ENCODE measurements at places on chromosomes 7 and 10.

DNA sequence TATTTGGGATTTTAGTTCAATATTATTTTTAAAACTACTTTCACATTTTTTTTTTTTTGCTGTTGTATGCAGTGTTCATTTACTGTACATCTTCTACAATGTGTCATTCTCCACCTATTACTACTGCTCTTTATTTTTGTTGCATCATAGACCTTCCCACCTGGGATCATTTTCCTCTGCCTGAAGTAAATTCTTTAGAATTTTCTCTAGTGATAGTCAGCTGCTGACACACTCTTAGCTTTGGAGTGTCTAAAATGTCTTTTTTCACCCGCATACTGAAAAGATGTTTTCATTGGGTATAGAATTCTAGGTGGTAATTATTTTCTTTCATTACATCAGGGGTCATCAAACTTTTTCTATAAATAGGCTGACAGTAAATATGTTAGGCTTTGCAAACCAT lies 30.5 kb downstream of the CFAP43 start:
- no peak for DNase-seq
- H3K4me3 ChIP-seq: no peak overlapping the region
- no peaks in the 10 kb centered on the region for H3K27me3 ChIP-seq

DNA sequence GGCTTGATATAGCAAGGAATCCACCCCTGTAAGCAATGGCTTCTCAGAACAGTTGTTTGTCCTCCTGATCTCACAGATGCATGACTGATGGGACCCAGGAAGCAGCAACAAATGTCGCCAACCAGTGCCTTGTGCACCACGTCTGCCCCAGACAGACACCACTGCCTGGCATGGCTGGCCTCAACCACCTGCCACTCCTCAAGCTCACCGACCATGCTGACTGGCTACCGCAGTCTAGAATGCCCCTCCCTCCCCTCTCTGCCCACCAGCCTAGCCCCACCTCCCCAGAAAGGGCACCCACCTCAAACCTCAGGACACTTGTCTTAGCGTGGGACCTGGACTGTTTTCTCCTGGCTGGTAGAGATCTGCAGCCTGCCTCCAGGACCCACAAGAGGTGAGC lies 24.0 kb downstream of the LRRC20 start:
- DNase-seq: no peak
- H3K4me1 ChIP-seq: peaks cover 15% of the 10 kb centered on the region
- H3K27ac ChIP-seq: no peak overlapping the region
- no peaks in the 10 kb centered on the region for H3K36me3 ChIP-seq

DNA sequence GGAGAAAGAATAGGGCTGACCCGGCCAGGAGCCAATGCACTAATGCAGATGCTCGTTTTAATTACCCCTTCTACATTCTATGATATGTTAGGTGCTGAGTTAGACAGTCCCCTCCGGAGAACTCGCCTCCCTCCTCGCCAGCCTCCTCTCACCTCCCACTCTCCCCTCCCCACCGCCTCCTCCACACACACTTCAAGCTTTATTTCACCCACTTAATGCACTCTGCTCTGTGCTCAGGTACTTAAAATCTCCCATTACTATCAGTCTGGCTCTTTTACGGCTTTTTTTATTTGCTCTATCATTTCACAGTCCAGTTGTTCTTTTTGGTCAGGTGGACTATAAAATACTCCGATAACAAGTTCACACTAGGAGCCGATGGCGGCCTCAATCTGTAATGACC lies 231.6 kb downstream of the TEX36 start:
- H3K27ac ChIP-seq: no peak overlapping the region
- no peaks in the 10 kb centered on the region for H3K27me3 ChIP-seq
- no peak for DNase-seq
- no peak overlapping the region for H3K4me3 ChIP-seq
- peaks cover 6% of the 10 kb centered on the region for H3K4me1 ChIP-seq

DNA sequence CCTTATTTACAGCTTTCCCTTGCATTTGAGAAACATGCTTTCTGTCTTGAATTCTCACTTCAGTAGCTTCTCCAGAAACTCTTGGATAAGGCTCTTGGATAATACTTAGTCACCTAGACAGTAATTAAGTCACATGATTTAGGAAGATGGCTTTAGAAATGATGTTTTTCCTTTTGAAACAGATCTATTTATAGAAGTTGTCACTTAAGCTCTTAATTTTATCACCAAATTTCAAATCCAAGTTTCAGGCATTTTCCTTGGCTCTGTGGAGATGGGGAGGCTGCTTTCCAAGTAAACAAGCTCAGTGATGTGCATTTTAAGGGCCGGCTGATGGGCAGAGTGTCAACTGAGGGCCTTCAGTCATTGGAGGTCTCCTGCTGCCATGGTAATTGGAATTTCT lies 130.3 kb downstream of the SRI start:
- no peak for DNase-seq
- no peak overlapping the region for H3K4me3 ChIP-seq
- no peaks in the 10 kb centered on the region for H3K4me1 ChIP-seq
- H3K27me3 ChIP-seq: no peaks in the 10 kb centered on the region

DNA sequence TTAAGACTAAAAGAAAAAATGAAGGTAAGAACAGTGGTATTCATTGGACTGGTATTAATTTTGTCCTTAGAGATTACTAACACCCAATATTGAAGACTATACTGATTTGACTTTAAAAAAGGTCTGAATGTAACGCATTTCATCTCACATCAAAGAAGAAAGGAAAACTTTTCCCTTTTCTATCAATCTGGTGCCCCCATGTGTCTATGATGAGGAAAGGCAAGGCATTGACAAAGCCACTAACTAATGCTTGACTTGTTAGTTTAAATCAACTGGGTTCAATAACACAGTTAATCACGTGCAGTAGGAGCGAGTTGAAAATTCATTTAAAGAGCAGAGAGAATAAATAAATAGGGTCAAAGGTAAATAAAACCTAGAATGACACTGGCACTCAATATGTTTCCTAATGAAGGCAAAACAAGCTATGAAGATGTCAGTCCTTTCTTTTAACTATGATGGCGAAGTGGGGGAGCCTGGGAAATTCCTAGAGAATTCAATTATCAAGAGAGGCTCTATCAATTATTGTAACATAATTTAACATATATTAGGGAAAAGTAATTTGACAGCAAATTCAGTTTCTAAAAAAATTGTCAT lies 180.9 kb downstream of the ANK3 start:
- H3K27ac ChIP-seq: no peak overlapping the region
- no peaks in the 10 kb centered on the region for H3K27me3 ChIP-seq
- no peak for DNase-seq
- H3K36me3 ChIP-seq: peaks cover 2% of the 10 kb centered on the region
- no peak overlapping the region for H3K4me3 ChIP-seq
- H3K4me1 ChIP-seq: peaks cover 9% of the 10 kb centered on the region

- no peaks in the 10 kb centered on the region for H3K27me3 ChIP-seq
- no peak overlapping the region for H3K27ac ChIP-seq
- no peaks in the 10 kb centered on the region for H3K36me3 ChIP-seq
- H3K4me3 ChIP-seq: no peak overlapping the region
Measured at GRCh38 chr7:38950309-38950708, 27.4 kb upstream of the POU6F2 start.

GRCh38 chr10:12645449-12645848 lies 296.1 kb downstream of the CAMK1D start:
- no peaks in the 10 kb centered on the region for H3K27me3 ChIP-seq
- H3K4me3 ChIP-seq: no peak overlapping the region
- no peaks in the 10 kb centered on the region for H3K4me1 ChIP-seq
- no peak for DNase-seq
- H3K36me3 ChIP-seq: no peaks in the 10 kb centered on the region

GRCh38 chr10:129096065-129096984 lies 370.7 kb upstream of the MGMT start:
- no peak for DNase-seq
- no peaks in the 10 kb centered on the region for H3K36me3 ChIP-seq
- no peak overlapping the region for H3K27ac ChIP-seq
- H3K4me1 ChIP-seq: peaks cover 13% of the 10 kb centered on the region

DNA sequence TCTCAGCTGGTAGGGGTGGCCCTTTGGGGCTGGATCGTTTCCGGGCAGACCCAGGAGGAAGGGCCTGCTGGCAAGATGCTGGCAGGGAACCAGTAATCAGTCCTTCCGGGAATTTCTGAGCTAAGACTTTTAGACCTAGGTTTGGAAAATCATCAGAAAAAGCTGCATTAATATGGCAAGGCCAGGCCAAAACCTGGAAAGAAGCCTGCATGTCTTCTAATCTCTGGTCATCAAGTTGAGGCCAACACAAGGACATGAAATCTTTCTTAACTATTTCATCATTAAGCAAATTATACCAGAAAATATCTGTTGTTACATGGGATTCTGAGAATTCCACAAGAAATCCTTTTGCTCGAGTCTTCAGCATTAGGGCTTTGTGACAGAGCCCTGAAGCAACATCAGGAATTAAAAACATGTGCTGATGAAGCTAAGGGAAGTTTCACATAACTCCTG lies 19.9 kb downstream of the CPA1 start:
- H3K4me3 ChIP-seq: no peak overlapping the region
- peaks cover 24% of the 10 kb centered on the region for H3K4me1 ChIP-seq
- H3K27ac ChIP-seq: no peak overlapping the region
- H3K27me3 ChIP-seq: no peaks in the 10 kb centered on the region

DNA sequence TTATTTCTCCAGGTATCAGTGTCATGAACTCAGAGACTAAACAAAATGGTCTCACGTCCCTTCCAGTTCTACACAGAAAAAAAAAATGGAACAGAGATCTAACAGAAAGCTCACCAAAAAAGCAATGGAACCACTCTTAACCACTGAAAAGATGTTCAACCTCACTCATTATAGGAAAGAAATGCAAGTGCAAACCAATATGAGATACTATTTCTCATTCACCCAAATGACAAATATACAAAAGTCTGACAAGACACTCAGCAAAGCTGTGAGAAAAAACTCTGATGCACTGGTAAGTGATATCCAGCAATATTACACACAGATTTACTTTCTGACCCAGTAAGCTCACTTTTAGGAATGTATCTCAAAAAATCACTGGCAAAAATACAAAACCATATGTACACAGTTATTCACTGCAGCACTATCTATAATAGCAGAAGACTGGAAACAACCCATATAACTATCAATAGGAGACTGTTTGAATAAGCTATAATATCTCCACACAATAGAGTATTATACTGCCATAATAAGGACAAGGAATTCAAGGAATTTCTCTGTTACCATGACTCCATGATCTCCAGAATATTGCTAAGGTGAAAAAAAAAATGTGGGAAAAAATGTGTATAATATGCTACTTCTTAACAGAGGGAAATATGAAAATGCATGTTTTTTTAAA lies 36.6 kb downstream of the ABI1 start:
- DNase-seq: no peak
- no peak overlapping the region for H3K27ac ChIP-seq
- H3K36me3 ChIP-seq: peaks cover 3% of the 10 kb centered on the region
- H3K4me3 ChIP-seq: no peak overlapping the region
- peaks cover 17% of the 10 kb centered on the region for H3K4me1 ChIP-seq

DNA sequence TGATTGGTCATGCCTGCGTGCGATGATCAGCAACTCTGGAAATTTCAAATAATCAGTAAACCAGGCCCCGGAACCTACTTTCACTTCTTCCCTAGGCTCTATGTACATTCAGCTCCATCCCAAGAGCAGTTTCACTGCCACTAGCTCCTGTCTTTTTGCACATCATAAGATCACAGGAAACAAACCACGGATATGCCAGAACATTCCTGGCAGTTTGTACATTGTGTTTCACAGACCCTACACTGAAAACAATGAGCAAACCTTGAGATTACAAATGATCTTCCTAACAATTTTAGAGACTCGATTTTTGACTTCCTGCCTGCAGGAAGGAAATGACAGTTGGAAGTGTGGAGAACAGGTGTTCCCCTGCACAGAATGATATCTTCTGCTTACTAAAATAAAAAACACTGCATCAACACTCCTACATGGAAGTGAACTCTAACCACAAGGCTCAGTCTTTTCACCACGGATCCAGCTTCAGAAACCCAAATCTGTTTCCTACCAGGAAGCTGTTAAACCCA lies 7.6 kb upstream of the TMEM236 start:
- DNase-seq: no peak
- H3K4me1 ChIP-seq: peaks cover 6% of the 10 kb centered on the region
- H3K27ac ChIP-seq: no peak overlapping the region
- no peaks in the 10 kb centered on the region for H3K27me3 ChIP-seq
- H3K36me3 ChIP-seq: no peaks in the 10 kb centered on the region

- H3K36me3 ChIP-seq: no peaks in the 10 kb centered on the region
- H3K4me3 ChIP-seq: no peak overlapping the region
- no peak for DNase-seq
- H3K4me1 ChIP-seq: peaks cover 23% of the 10 kb centered on the region
- H3K27ac ChIP-seq: no peak overlapping the region
- H3K27me3 ChIP-seq: no peaks in the 10 kb centered on the region
Measured at GRCh38 chr10:12503311-12503710, 154.0 kb downstream of the CAMK1D start.

- no peak overlapping the region for H3K4me3 ChIP-seq
- H3K36me3 ChIP-seq: no peaks in the 10 kb centered on the region
- peaks cover 26% of the 10 kb centered on the region for H3K4me1 ChIP-seq
- DNase-seq: no peak
- no peak overlapping the region for H3K27ac ChIP-seq
Measured at GRCh38 chr10:111599943-111600342, 523.1 kb downstream of the ADRA2A start.

DNA sequence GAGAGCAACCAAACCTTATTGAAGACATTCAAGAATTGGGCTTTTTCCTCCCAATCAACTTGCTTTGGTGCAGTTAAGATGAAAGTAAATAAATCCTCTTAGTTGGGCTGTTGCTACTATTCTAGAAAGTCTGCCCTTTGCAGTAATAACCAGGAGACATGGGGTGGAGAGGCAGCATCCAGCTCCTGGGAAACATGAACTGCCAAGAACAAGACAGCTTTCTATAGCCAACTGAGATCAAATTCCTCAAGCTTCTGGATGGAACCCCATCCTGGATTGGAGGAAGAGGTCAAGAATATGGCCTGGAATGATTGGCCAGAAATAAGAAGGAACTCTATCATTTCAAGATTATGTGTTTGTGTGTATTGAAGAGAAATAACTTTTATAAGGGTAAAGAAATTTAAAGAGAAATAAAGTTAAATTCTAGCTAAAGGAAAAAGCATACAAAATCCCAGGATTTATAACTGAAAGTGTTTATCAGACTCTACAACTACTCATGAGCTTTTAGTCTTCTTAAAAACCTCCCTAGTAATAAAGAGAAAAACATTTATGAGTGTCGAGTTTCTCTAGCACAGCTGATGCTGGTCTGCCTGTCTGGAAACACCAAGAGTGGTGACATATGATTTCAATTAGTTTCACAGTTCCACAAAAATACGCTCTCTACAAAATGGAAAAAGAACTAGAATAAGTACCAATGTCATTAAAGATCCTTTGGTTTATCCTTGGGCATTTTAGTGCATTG lies 70.1 kb upstream of the COL1A2 start:
- H3K27me3 ChIP-seq: no peaks in the 10 kb centered on the region
- no peak for DNase-seq
- H3K27ac ChIP-seq: no peak overlapping the region
- H3K36me3 ChIP-seq: peaks cover 13% of the 10 kb centered on the region
- no peaks in the 10 kb centered on the region for H3K4me1 ChIP-seq
- no peak overlapping the region for H3K4me3 ChIP-seq

DNA sequence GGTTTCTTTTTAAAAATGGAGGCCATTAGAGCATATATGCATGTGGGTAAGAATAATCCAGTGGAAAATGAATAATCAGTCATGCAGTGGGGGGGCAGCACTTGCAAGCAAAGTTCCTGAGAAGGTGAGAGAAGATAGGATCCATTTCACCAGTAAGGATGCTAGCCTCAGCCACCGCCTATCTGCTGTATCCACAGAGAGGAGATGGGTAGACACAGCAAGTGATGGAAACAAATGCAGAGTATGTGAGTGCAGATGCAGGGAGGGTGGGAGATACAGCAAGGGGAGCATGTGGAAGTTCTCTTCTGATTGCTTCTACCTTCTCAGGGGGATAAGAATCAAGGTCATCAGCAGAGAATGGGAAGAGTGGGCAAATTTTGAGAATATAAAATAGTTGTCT lies 171.4 kb upstream of the PDE1C start:
- peaks cover 16% of the 10 kb centered on the region for H3K27me3 ChIP-seq
- no peaks in the 10 kb centered on the region for H3K4me1 ChIP-seq
- DNase-seq: no peak
